CD8-positive, alpha-beta memory T cell (primary cell): ENCODE measurements at places on chromosomes 12 and 14.

GRCh38 chr14:89814126-89814525 lies 140.4 kb downstream of the EFCAB11 start:
- no peak for DNase-seq

- no peak for DNase-seq
These were observed 187.6 kb downstream of the RMST start for GRCh38 chr12:97650242-97650641.

- DNase-seq: no peak
These were observed 67.8 kb upstream of the EGLN3 start for GRCh38 chr14:34018564-34019244.

- no peak for DNase-seq
These were observed 118.4 kb downstream of the ASCL1 start for GRCh38 chr12:103075848-103076247.

- no peak for DNase-seq
These were observed 320.8 kb downstream of the MED13L start for GRCh38 chr12:115956659-115957058.

DNA sequence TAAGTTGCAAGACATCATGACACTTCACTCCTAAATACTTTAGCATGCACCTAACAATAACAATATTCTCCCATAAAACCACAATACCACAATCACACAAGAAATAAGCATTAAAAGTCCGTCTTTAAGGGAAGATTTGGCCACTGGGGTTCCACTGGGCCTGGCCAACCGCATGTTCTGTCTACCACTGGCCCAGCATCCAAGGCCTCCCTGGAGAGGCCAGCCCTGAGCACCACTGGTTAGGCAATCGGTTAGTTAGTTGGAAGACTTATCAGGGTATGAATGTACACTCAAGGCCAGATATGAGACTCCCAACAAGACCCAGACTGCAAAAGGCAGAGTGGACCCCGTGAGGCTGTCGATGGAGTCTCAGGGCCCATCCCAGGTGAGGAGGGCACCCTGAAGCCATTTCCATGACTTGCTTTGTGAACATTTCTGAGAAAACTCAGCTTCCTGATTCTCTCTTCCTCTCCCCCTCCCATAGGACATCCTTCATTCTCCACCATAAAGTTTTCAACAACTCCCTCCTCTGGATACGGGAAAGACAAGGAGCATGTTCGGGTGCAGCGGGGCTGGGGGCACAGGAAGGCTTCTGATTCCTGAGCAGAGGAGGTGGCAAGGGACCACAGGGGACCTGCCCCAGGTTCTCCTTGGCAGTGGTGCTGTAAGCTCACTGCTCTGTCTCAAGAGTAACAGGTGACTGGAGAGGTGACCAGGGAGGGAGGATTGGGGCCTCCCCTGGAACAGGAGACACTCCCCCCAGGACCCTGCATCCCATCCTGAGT lies 5.9 kb downstream of the PXN start:
- no peak for DNase-seq

GRCh38 chr14:102591944-102592762 lies at the start of gene RCOR1:
Gene RCOR1 (plus strand): TSS chr14:102592649. CDS start chr14:102592887, 238 bp downstream.
- DNase-seq: peak; percentile 98

DNA sequence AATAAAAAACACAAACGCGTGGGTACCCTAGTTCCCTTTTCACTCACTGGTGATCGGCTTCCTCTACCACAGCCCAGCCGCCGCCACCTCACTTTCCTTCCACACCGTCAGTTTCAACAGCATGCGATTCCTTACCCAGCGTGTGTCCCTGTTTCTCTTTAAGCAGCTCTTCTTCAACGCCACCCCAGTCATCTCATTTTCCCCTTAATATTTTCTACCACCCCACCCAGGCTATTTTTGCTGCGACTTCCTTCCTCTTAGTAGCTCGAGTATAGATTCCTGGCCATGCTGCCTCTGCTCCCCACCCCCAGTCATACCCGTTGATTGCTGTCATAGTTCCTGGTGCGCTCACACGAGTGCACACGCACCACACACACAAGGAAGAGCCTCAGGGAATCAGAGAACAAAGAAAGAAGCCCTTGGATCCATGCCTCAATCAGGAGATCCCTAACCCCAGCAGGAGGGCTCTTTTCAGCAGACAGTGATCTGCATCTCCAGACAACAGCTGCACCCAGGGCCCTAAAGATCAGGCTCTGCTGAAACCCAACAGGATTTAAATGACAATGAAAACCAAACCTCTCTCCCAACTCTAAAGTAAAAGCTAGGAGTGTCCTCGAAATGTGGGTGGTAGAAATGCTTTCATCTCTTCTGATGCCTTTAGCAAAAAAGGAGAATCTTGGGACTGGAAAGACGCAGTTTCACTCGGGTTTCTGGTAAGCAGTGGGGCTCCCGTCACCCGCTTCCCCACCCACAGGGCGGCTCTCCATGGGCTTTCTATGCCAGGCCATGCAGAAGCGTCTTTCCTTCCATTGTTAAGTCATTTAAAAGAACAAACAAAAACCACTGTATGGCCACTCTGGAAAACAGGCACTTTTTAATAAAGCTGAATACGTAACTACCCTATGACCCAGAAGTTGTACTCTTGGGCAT lies 23.8 kb downstream of the VPS37B start:
- peak; percentile 39 for DNase-seq

GRCh38 chr14:85319101-85319500 lies 210.8 kb upstream of the FLRT2 start:
- no peak for DNase-seq

GRCh38 chr12:8499616-8500015 lies 13.7 kb upstream of the CLEC4D start:
- DNase-seq: no peak

- DNase-seq: no peak
These were observed 1.9 kb downstream of the LRRK2 start for GRCh38 chr12:40226705-40227104.

DNA sequence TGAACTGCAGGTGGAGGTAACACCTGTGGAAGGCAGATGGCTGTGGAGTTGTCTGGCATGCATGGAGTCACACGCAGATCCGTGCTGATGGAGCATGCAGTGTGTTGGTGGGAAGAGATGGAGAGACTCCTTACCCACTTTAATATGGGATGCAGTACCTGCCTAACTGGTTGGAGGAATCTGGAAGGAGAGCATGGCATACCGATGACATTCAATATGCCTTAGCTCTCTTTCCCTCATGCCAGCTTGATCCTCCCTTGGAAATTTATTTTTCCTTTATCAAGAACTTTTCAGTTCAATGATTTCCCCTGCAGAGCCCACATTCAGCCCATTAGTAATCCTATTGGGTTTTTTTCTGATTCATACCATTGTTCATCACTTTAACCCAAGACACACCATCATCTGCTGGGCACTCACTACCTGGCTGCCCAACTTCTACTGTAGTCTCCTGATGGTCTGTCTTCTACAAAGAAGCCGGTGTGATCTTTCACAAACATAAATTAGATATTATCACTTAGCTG lies 25.9 kb upstream of the NR2C1 start:
- no peak for DNase-seq

DNA sequence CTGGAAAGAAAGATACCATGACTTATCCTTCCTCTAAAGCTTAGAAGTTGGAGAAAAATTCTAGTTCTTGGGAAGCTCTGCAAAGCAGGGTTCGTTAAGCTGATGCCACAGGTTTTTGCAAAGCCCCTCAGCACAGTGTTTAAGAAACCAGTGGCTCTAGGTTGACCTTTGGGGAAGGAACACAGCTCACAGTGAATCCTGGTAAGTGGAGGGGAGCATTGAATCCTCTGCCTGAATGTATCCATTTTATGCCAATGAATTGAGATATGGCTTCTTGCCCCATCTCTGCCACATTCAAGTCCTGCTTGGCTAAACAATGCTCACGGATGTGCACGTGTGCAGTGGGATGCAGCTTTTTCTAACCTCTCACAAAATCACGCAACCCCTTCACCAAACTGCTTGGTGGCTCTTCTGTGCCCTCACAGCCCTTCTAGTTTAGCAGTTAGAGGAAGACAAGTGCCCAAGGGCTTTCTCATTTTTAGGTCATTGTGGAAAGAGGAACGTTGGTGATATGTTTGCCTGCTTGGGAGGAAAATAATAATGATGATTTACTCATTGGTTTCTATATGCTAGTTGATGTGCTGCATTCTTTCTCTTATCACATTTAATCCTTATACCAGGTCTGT lies 111.3 kb downstream of the DAD1 start:
- DNase-seq: no peak

DNA sequence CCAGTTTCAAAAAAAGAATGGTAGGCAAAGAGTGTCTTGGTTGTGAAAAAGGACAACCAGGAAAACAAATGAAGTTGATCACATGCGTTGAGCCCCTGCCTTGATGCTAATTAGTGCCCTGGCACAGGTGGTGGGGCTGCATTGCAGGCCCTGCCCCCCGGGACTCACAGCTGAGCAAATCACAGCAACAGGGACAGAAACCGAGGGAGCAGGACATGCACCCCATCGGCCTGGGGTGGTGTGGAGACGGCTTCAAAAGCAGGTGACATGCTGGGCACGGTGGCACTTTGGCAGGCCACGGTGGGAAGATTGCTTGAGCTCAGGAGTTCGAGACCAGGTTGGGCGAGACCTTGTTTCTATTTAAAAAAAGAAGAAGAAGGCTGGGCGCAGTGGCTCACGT lies 1.1 kb upstream of the PAPLN start:
- DNase-seq: no peak

DNA sequence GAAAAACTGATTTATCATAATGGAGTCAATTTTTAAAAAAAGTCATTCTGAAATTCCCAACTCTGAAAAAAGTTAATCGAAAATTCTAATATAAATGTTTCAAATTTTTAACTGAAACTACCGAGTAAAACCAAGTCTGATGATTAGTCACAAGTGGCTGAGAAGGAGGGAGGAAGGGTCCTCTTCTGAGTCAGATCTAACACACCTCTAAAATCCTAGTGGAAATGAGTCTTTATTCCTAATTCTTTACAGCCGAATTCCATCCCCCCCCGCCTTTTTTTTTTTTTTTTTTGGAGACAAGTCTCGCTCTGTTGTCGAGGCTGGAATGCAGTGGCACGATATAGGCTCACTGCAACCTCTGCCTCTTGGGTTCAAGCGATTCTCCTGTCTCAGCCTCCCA lies 37.9 kb downstream of the RAD9B start:
- no peak for DNase-seq

DNA sequence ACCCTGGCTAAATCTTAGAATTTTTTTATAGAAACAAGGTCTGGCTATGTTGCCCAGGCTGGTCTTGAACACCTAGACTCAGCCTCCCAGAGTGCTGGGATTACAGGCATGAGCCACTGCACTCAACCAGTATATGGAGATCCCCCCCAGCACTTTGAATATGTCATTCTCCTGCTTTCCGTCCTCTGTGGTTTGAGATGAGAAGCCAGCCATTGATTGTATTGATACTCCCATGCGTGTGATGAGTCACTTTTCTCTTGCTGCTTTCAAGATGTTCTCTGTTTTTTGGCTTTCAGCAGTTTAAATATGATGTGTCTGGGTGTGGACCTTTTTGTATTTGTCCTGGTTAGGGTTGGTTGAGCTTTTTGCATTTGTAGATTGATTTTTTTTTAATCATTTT lies 75.2 kb upstream of the DNM1L start:
- no peak for DNase-seq

GRCh38 chr14:68791902-68792677 lies 777 bp downstream of the ZFP36L1 start:
- DNase-seq: peak; percentile 28

DNA sequence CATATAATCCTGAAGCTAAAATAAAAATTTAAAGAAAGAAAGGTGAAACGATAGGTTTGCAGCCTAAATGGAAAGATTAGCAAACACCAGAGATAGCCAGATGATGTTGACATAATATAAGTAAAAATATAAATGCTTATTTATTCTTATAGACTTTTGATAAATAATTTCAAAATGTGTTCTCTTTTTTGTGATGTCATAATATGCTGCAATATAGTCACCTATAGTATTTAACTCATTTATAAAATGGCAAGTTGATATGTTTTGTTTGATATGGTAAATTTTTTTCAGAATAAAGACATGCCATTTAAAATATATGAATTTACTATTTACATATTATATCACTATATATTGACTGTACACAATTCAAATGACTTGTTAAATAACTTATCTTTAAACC lies 813.4 kb downstream of the LRFN5 start:
- DNase-seq: no peak

DNA sequence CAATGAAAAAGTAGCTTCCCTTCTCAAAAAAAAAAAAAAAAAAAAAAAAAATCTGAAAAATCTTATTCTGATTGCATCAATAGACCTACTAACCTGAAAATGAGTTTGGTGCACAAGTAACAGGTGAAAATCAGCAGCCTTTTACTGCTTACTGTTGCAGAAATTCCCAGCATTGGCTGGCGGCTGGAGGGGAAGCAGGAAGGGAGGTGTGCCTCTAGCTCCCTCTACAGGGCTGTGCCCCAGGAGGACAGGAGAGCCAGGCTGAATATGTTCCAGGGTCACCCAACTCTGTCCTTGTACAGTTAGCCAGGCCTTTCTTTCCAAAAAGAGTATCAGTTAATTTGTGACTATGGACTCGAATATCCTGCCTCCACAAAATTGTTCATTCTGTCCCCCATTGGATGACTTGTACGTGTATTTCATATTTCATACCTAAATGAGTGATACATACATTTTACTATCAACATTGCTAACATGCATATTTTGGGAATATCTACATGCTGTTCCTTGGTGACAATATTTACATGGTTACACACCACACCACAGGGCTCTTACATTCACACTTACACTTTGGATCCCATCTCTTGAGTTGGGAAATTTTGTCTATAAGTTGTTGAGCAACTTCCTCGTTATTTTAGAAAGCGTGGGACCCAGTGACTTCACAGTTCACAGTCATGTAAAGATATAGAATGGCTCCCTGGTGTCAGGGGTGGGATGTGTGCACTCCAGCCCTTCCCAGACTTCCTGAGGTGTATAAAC lies 124.8 kb downstream of the SAMD4A start:
- peak; percentile 7 for DNase-seq

DNA sequence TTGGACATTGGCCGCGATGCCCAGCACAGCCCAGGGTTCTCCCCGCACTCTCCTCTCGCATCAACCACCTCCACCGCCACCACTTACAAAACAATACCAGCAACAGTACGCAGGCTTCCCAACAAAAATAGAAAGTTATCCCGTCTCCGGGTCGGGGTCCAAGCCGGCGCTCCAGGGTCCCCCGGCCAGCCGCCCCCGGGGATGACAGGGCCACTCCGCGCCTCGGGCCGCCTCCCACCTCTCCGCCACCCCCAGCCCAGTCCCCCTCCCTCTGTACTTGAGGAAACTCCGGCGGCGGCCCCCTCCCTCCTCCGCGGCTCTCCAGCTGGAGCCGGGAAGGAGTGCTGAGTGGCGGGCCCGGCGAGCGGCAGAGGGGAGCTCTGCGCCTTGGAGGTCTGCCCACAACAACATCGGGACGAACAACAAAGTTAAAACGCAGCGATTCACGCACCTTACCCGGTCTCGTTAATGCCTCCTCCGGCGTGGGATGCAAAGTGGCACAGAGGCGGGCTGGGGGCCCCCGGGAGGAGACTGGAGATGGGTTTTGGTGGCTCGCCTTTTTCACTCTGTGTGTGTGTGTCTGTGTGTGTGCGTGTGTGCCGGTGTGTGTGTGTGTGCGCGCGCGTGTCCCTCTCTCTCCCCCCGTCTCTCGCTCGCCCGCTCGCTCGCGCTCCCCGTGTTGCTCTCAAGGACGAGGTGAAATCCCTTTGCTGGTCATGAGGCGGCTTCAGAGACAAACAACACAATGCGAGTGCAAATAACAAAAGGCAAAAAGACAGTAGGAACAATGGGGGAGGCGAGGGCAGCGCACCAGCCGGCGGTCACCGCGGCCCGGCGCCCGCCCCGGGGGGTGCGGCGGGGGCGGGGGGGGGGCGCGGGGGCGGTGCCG lies 386.8 kb downstream of the BCAT1 start:
- no peak for DNase-seq

- DNase-seq: no peak
These were observed 43.6 kb downstream of the IRF2BPL start for GRCh38 chr14:76984787-76985375.

- DNase-seq: no peak
These were observed 182.9 kb downstream of the ALX1 start for GRCh38 chr12:85462888-85463287.
